ENCODE measurements at places on chromosomes 1 and 21.

DNA sequence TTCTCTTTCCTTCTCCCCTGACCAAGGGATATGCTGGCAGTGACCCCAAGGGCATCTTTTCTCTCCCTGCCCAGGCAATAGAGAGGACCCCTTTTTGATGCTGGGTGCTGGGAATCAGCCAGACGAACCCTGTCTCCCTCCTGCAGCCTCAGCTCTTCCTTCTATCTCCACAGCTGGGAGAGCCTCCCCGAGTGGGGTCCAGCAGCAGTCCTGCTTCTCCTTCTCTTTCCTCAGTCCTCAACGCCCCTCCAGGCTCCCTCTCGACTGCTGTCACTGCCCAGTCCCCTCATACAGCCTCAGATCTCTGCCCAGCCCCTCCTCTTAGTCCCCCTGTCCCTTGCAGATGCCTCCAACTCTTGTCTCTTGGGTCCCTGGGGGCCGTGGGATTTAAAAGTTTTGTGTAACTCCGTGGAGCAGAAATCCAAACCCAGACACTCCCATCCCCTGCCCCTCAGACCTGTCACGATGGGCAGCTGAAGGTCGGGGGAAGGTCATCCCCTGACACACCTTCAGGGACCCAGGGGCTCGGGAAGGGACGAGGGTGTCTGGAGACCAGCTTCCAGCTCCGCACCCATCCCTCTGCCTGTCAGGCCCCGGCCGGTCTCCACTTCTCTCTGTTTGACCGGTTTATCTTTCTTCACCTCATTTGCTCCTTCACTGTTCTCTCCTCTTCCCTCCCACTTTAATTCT is 5.8 kb upstream of the ETV3L start:
- no peak for DNase-seq

DNA sequence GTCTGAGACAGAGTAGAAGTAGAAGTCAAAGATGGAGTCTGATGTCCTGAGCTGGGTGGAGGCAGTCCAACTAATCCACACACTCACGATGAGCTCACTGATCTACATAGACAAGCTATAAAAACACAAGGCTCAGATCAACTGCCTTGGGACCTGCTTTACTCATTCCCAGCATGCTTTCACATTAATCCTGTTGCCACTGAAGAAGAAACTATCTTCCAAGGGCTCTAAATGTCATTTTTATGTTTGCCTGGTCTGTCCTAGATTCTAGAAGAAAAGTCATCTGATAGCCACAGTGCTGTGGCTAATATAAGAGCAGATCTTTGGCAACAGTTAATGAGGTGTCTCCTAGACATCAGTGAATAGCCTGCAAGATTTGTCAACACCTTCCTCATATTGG is 522.7 kb downstream of the NUF2 start:
- no peak for DNase-seq

GRCh38 chr1:51316113-51316845 is 14.1 kb downstream of the TTC39A start:
- no peak for DNase-seq

DNA sequence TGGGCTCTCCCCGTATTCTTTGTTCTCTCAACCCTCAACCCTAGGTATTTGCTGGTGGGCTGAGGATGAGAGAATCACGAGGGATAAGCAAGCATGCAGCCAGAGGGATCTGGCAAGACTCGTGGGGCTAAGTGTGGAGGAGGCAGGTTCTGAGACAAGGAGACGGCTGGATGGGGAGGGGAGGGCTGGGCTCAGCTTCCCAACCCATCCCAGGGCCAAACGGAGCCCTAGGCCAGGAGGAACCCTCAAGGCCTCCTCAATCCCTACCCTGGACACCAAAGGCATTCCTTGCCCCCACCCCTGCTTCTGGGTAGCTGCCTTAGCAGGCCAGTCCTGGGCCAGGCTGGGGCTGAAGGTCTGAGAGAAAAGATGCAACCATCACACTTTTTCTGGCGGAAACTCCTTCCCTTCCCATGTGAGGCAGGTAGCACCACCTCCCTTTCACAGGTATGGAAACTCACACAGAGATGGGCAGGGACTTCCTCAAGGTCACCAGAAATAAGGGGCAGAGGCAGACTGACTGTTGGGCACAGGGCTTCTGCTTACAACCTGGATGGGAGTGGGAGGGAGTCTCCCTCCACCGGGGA is 6.2 kb downstream of the MEF2D start:
- DNase-seq, result no peak

GRCh38 chr1:211885747-211886522 is 55.4 kb upstream of the LPGAT1 start:
- no peak for DNase-seq

GRCh38 chr1:174000371-174000770 is 21.8 kb downstream of the RC3H1 start:
- no peak for DNase-seq

DNA sequence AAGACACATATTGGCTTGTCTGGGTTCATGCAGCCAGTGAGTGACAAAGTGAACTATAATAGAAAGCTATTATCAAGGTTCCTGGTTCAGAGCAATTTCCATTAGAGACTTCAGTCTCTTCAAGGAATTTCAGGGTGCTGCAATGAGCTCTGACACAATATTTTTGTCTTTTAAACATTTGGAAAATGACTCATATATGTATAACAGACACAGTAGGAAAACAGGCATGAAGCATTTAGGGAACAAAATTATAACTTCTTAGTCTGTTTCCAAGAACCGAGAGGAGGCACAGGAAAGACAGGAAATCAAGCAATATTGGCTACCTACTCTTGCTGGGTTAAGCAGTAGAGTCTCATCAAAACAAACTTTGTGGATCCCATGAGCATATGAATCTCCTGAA is 170.4 kb downstream of the PTPRC start:
- DNase-seq, result no peak

- no peak for DNase-seq
These were observed 722 bp downstream of the LZIC start for GRCh38 chr1:9942399-9942938.

DNA sequence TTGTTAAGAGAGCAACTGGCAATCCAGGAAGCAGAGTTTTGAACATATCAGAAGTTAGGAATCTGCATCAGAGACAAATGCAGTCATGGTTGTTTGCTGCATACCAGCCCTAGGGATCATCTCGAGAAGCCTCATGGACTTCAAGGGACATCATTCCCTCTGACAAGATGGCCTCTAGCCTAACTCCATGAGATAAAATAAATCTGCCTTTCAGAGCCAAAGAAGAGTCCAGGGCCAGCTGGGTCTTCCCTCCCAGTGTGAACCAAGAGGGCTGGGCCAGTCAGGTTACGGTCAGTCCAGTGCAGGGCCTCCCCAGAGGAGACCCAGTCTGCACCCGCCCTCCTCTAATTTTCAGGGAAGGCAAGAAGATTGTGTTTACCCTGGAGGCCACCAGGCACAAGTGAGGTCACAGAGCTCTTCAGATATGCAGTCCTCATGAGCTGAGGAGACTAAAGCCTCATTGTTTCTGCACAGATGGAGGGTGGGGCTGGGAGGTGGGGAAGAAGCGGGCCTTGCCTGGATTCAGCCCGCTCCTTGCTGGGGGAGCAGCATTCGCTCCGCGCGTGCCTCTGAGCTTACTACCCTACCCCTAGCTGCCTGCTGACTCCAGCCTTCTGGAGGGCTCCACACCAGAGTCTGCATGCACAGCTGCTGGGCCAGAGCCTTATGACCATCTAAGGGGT is 52.8 kb downstream of the CAPN2 start:
- no peak for DNase-seq

DNA sequence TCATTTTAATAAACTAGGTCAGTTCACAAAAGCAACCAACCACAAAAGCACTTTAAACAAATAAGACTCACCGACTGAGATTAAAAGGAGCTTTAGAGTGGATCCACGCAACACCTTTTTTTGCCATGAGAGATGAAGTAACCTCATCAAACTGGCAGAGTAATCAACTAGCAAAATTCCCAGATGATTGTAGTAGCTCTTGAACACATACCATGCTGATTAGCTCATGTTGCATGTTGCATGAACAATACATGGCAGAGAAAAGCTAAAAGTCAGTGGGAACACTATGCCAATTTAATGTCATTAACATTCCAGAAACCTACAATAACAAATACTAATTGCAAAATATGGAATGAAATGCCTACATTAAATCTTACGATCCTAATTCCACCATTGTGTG is 4.1 kb downstream of the WARS2 start:
- no peak for DNase-seq

DNA sequence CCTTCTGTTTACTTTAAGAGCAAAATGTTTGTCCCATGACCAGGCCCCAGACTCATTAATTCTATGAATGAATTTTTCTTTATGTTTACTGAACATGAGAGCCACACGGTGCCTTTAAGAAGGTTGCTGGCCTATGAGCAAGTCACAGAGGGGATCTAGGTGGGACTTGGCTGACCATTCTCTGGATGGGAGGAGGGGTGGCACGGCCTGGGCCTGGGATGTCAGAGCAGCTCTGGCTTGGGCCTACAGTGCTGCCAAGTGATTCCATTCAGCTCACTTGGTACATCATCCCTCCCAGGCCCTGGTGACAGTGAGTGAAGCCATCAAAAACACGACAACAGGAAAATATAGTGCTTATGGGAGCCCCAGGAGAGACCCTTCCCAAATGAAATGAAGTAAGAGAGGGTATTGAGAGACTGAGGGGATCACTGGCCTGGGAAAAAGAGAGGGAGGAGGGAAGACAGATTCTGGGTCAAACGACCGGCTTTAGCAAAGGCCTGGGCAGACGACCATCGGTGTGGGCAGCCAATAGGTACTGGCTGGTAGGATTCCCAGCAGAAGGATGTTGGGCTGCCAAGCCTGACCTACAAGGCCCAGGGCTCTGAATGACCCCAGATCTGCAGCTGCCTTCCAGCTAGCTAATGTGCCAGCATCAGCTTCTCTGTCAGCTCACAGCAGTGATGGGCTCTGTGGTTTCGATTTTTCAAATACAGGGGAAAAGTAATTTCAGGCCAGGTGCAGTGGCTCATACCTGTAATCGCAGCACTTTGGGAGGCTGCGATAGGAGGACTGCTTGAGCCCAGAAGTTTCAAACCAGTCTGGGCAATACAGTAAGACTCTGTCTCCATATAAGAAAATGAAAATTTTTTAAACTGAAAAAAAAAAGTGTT is 3.3 kb downstream of the TMEM53 start:
- DNase-seq, result no peak

GRCh38 chr1:211762206-211762605 is 68.4 kb downstream of the LPGAT1 start:
- no peak for DNase-seq

DNA sequence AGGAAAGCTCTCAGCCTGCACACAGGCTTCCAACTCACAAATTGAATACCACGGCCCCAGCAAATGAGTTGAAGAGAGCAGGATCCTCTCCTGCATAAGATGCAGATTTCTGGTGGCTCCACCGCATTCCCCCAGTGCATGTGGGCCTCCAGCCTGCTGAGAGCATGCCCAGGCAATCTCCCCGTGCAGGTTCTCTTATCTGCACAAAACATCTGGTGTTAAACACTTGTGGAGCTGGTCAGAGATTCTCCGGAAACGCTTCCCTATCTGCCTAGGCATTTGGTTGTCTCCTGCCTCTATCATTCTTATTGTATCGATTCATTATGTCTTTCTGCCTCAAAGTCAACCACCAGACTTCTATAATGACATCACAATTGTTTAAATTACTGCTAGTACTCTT is 1349.0 kb upstream of the B3GALT2 start:
- no peak for DNase-seq
